ENCODE measurements at places on chromosomes 2 and 18.

GRCh38 chr2:150107816-150108215 is 379.7 kb downstream of the RND3 start:
- peak; percentile 59 for DNase-seq

DNA sequence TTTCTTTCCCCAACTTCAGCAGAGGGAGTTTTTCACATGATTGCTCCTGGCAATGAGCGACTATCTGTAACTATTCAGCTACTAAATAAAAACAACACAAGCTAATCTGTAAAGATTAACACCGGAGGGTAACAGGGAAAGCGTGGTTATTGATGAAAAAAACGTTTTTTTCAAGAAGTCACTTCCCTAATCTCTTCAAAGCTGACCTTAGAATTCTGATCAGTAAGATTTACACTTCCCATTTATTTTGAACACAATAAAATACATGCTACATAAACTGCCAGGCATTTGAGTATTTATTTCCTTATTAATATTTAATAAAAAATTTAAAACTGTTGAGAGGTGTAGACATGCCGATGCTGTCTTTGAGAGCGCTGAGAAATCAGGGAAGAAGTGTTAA is 207.4 kb upstream of the HDAC4 start:
- no peak for DNase-seq

DNA sequence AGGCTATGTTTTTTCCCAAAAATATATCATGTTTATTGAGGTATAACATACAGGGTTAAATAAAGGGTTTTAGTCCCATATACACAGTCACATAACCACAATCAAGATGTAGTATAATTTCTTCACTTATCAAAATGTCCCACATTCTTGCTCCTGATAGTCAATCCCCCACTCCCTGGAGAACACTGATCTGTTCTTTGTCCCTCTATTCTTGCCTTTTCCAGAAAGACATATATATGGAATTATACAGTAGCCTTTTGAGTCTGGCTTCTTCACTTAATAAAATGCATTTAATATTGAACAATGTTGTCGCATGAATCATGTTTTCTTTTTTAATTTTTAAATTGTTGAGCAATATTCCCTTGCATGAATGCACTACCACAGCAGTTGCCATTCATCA is 1059.7 kb downstream of the TSN start:
- DNase-seq = no peak

DNA sequence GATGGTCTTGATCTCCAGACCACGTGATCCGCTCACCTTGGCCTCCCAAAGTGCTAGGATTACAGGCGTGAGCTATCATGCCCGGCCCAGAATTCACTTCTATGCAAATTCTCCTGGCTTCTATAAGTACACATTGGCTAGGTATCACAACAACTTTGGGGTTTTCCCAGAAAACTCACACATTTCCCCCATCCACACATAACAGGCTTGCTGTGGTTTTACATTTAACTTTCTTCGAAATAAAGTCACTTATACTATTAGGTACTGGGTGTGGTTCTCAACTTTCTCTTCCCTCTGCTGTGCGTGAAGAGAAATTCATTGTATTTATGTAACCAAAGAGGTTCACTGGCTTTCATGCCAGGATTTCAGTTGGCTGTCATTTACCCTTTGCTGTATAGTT is 439.4 kb upstream of the CWC22 start:
- no peak for DNase-seq

DNA sequence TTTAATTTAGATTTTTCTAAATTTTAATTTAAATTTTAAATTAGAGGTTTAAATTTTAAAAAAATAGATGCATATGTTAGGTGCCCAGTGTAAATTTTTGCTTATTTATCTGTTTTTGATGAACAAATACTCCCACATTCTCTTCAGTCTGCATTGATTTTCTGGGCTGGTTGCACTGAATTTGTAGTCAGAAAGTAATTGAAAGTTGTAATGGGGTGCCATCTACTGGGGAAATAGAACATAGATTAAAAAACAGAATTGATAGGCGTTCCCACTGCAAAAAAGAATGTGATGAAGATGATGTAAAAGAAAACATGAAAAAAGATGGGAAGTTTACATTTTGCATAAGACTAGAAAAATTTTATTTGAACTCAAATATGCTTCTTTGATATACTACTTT is 51.7 kb upstream of the CCDC85A start:
- DNase-seq = peak; percentile 17

DNA sequence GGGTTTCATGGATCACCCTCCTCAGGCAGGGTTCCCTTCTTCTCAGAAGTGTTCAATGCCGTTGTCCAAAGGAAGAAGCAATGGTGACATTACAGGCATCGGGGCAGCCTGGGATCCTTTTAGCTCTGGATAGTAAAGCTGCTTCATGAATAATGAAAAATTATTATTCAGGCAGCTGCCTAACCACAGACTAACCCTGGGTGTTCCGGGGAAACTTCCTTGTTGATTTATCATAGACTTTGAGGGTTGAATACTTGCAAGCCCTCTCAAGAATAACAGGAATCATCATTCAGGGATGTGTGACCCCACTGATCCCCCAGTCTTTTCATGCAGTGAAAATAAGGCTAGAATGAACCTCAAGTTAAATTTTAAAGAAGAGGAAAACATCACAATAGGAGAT is 419.4 kb downstream of the MEIS1 start:
- DNase-seq = no peak

DNA sequence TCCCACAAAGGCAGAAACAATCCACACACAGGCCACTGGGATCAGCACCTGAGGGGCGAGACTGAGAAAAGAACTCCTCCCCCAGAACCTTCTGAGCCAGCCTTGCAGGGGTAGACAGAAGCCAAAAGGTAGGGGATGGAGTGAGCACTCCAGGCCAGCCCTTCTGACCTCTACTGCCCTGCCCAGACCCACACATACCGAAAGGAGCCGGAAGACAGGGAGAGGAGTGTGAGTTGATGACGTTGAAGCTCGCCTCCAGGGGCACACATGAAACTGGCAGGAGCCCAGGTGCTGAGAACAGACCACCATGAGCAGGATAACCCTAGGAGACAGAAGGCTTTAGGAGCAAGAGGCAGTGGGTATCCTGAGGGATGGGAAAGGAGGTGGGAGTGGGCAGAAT is 1.8 kb downstream of the SLC23A3 start:
- DNase-seq = no peak
